Caki2 (cell line): ENCODE measurements at places on chromosomes 5 and 9. TPM values are rescaled to one million over a fixed set of nuclear protein-coding genes. Genes with fewer than 3 reads are reported as not detected.

The PCDHB14 gene
- 0.29 and 7.7 TPM in 2 replicates for total RNA-seq

The DEPDC1B gene
- 38.3 and 65.3 TPM in 2 replicates for total RNA-seq

The LRRTM2 gene
- total RNA-seq: not detected in 2 replicates

The HARS1 gene
- total RNA-seq: 50.1 and 61.3 TPM in 2 replicates

The NR3C1 gene
- total RNA-seq: 11.9 and 13.8 TPM in 2 replicates

The NUTM2G gene
- not detected in 2 replicates for total RNA-seq

The FAM221B gene
- not detected in 2 replicates for total RNA-seq

The SHOC1 gene
- not detected in 2 replicates for total RNA-seq

The OMD gene
- not detected in 2 replicates for total RNA-seq

The BTNL3 gene
- total RNA-seq: not detected in 2 replicates

The ZNF366 gene
- total RNA-seq: not detected in 2 replicates

The PIP5KL1 gene
- 6.2 and 9.2 TPM in 2 replicates for total RNA-seq

The AMACR gene
- total RNA-seq: 10.6 and 27.2 TPM in 2 replicates
